ENCODE measurements at places on chromosomes 11 and 22.
A peak's percentile ranks its signal among the peaks of the same experiment; 100 is the strongest.

DNA sequence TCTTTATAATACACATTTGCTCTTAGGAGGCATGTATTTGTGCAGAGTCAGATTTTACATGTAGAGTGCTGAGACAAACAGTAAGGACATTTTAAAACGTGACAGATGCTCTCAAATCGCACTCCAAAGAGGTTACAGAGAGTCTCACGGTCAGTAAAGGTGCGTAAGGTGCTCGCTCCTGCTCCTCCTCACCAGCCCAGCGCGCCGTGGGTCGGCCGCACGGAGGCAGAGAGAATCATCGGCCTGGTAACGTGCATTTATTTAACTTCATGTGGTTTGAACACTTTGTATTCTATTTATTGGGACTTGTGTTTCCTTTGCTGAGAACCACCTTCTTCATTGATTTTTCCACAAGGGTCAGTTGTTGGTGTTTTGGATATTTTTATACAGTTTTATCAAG is 900.1 kb downstream of the BRD1 start:
- DNase-seq = no peak

- DNase-seq = no peak
These were observed 106.2 kb downstream of the ABTB2 start for GRCh38 chr11:34251589-34251980.

- peak; percentile 43 for DNase-seq
These were observed 707 bp upstream of the FTH1 start for GRCh38 chr11:61967924-61968757.

DNA sequence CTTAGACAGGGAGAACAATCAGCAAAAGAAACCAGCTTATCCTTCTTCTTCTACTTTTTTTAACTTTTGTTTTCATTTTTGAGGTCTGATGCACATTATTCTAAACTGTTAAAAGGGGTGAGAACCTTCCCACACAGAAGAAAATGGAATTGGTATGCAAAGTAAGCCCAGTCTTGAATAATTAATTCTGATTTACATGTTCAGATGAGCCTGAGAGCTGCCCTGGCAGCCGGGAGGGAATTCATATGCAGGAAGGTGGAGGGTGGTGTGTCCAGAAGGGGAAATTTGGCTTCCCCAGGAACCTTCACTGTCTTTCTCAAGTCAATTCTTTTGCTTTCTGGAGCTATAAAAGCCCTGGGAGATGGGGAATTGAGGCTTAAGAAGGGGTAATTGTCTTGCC is 181.0 kb downstream of the INSC start:
- DNase-seq = no peak

- no peak for DNase-seq
These were observed 28.1 kb downstream of the NRXN2 start for GRCh38 chr11:64694821-64695365.

- no peak for DNase-seq
These were observed 32.1 kb downstream of the HSD17B12 start for GRCh38 chr11:43712676-43713075.

GRCh38 chr11:16337421-16338213 is 18.7 kb downstream of the SOX6 start:
- DNase-seq = no peak

DNA sequence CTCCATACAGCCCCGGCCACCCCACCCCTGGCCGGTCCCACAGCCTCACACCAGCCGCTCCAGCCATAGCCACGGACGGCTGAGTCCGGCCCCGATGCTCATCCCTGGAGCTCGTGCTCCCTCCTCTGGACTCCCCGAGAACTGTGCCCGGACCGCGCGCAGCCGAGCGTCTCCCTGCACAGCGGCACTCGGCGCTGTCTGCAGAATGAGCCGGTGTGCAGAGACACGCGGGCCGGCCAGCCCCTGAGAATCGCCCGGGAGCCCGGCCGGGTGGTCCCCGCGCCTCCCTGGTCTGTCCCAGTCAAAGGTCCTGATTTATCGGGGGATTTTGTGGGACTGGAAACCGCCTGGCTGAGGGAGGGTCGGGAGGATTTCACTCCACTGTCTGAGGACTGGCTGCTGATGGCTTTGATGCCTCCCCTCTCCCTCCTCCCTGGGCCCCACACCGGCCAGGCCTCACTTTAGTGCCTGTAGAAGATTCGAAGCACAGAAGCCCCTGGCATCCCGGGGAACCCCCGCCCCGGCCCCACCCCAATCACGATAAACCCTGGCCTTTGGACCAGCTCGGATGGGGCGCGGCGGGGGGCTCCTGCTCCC is 102.7 kb downstream of the BRD1 start:
- DNase-seq = peak; percentile 68

GRCh38 chr11:36409152-36409816 is 100.8 kb downstream of the TRAF6 start:
- DNase-seq = peak; percentile 65

DNA sequence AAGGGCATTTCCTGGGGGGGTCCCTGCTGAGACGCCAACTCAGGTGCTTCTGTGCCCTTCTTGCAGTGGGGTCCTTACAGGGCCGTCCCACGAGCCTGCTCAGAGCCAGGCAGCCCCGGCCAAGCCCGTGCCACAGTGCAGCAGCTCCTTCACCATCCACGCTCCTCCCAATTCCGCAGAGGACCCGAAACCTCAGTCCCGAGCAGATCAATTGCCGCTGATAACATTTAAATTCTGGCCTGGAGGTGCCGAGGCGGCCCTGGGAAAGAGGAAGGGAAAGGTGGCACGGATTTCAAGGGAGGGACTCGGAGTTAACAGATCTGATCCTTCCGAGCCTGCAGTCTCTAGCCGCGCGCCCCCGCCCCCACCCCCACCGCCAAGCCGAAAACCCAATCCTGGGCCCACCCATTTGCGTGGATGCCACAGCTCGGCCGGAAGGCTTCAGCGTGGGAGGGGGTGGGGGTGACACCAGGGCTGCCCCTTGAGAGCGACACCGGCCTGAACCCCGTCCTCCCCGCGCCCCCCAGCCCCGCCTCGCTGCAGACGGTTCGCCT is 32.3 kb upstream of the JAM3 start:
- DNase-seq = no peak

DNA sequence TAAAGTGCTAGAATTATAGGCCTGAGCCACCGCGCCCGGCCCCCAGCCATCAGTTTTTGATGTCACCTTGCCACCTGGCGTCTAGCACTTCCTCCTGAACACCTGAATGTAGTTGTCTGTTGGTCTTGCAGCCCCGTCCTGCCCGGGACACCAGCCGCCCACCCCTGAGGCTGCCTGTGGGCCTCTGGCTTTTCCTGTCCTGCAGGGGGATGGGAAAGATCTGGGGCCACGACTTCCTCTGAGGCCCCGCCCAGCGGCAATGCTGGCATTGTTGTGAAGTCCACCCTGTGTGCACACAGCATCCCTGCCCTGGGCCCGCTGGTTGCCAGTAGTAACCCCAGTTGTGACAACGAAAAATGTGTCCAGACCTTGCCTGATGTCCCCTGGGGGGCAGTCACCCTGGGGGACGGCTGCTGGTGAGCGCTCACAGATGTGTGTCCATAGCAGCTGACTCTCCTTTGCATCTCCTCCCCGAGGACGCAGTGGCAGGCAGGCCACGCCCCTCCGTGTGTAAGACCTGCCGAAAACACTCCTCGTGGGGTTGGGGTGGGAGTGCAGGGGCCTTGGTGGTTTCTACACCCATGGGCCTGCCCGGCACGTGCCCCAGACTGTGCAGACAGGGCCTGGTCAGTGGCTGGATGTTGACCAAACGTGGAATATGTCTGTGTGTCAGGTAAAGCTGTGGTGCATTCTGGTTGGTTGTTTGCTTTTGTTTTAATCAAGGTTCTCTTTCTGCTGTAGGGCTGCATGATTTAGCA is 6.8 kb downstream of the SELENOO start:
- no peak for DNase-seq

DNA sequence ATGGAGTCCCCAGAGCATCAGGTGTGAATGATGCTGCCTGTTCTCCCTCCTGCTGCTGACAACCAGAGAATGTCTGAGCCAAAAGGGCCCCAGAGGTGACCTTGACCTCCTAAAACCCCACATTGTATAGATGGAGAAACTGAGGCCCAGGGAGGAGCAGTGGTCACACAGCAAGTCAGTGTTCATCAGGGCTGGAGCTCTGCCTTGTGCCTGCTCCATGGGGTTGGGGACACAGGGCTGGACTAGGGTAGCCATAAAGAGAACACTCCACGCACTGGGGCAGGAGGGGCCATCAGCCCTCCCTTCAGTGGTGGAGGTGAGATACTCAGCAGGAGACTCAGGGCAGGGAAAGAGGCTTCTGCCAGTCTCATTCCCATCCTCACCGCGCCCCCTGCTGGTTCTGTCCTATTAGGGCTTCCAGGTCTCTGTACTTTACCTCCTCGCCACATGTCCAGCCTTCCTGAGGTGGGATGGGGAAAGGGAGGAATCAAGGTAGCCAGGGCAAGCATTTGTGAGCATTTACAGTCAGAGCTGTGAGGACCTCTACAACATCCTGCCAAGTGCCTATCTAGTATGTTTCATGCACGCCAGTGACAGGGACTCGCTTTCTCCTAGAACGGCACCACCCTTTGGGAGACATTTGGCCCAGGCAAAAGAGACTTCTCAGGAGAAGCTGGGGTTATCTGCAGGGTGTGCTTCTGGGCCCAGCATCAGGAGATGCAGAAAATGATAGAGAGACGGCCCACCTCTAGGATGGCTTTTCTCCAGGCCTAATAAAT is 43.2 kb downstream of the NEU3 start:
- peak; percentile 37 for DNase-seq

GRCh38 chr11:56905936-56906335 is 82.8 kb upstream of the OR5AK2 start:
- no peak for DNase-seq

GRCh38 chr11:105149477-105149876 is 9.9 kb upstream of the CARD18 start:
- no peak for DNase-seq

- no peak for DNase-seq
These were observed 91.9 kb upstream of the TMEM45B start for GRCh38 chr11:129723761-129724162.

- DNase-seq = no peak
These were observed 6.6 kb upstream of the BARX2 start for GRCh38 chr11:129368889-129369672.

GRCh38 chr11:2681408-2682145 is 18.2 kb downstream of the KCNQ1OT1 start:
- no peak for DNase-seq

- no peak for DNase-seq
These were observed 926 bp downstream of the PRR5L start for GRCh38 chr11:36296884-36297543.

- DNase-seq = no peak
These were observed 44.8 kb downstream of the SPECC1L start for GRCh38 chr22:24315367-24315966.

- DNase-seq = no peak
These were observed 387.8 kb upstream of the CADM1 start for GRCh38 chr11:115892016-115892415.

DNA sequence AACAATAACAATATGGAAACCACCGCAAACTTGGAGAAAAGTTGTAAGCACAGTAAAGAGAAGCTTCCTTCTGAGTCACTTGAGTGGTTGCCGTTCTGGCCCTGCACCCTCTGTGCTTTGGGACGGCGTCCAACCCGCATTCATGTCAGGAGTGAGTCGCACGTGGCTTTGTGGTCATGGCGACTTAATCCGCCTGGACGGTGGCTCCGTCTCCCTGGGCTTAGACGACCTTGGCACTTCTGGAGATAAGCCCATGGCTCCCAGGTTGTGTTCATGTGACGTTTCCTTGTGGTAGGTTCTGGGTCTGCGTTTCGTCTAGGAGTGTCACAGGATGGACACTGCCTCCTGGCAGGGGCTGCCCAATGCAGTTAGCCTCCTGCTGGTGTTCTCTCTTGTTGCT is 40.5 kb downstream of the TPCN2 start:
- DNase-seq = no peak

GRCh38 chr11:64720167-64720566 is 2.8 kb downstream of the NRXN2 start:
- no peak for DNase-seq

DNA sequence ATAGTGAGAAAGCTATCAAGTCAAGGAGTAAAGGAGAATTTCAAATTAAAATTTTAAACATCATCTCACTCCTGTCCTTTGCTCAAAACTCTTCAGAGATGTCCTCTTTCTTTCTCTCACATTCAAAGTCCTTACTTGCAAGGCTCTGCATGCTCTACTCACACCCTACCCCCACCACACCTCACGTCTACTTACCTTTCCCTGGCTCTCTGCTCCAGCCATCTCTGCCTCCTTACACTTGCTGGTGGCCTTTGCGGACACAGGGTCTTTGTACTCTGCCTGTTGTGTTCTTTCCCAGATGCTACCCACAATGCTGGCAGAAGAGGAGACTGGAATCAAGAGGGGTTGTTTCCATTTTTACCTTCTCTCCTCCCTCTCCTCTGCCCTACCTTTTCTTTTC is 405.2 kb downstream of the INSC start:
- DNase-seq = no peak

DNA sequence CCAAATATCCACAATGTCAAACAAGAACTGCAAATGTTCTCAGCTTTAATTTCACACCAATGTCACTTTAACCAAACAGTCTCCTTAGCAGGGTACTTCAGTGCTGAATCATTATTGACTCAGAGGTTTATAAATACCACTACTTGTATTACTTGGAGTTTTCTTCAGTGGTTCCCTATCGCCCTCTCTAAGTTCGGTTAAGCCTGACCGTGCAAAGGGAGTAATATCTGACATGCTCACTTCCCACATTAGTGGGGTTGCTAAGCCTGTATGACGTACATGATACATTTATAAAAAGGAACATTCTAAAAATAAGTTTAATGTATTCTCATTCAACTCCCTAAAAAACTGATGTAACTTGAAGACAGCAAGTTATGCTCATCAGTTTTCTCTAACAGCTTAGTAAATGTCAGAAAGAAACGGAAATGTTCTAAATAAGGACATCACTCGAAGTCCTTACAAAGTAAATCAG is 93.1 kb upstream of the ZC3H12C start:
- peak; percentile 17 for DNase-seq

DNA sequence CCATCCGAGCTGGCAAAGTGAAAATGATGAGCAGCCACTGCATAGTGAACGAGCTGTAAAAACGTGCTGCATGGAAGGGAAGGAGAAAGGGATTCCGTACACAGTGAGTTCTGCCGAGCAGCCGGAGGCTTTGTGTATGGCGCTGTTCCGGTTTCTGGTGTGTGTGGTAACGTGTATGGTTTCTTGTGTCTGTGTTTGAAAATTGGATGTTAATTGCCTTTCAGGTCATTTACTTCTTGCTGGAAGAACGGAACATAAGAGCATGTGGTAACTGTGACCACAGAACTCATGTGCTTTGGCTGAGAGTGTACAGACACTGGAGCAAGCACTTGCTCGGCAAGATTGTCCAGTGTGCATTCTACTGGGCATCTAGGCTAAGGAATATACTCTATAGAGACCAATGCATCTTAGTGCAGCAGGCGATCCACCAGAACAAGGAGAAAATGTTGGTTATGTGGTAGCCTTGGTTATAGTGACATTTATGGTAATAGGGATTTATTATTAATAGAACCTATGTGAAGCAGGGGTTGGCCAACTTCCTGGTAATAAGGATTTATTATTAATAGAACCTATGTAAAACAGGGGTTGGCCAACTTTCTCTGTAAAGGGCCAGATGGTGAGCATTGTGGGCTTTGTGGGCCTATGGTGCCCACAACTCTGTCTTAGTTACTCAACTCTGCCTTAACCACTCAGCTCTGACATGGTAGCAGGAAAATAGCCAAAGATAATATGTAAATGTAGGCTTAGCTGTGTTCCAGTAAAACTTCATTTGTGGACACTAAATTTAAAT is 49.2 kb downstream of the GRAMD1B start:
- DNase-seq = no peak
